ENCODE measurements at places on chromosomes 1 and 21. TPM values are rescaled to one million over a fixed set of nuclear protein-coding genes. Genes with fewer than 3 reads are reported as not detected.

GRCh38 chr1:196144588-196144987 is 463.7 kb downstream of the KCNT2 start:
- DNase-seq, result no peak

- DNase-seq, result no peak
Measured at GRCh38 chr1:45635211-45635610, 11.4 kb upstream of the CCDC17 start.

DNA sequence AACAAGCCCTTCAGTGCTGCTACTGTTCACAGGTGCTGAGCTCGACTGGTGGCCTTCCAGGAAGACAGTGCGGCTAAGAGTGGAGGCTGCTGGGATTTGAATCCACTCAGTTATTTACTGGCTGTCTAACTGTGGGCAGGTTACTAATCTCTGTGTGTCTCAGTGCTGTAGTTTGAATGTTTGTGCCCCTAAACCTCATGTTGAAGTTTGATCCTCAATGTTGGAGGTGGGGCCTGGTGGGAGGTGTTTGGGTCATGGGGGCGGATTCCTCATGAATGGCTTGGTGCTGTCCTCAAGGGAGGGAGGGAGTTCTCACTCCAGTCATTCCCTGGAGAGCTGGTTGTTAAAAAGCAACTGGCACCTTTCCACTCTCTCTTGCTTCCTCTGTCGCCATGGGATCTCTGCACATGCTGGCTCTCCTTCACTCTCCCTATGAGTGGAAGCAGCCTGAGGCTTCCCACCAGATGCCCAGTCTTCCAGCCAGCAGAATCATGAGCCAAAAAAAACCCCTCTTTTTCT is 334.8 kb downstream of the RPS6KC1 start:
- no peak for DNase-seq

GRCh38 chr1:94836891-94837290 is 16.7 kb downstream of the SLC44A3 start:
- no peak for DNase-seq

DNA sequence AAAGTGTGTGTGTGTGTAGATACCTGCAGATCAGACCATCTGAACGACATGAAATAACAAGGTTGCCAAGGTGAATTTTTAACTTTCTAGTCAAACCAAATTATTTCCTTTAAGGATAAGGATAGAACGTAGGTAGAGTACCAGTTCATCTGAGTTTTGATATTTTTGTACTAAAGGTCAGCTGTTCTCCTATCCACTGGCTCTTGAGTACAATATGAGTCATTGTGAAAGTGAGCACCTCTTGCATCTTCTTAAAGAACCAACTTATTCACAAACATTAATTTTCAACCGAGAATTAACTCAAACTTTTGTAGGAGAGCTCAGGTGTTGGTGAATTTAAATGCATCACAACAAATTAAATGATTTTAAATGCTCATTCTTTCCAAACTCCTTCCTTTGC is 71.5 kb downstream of the IFI44 start:
- no peak for DNase-seq

DNA sequence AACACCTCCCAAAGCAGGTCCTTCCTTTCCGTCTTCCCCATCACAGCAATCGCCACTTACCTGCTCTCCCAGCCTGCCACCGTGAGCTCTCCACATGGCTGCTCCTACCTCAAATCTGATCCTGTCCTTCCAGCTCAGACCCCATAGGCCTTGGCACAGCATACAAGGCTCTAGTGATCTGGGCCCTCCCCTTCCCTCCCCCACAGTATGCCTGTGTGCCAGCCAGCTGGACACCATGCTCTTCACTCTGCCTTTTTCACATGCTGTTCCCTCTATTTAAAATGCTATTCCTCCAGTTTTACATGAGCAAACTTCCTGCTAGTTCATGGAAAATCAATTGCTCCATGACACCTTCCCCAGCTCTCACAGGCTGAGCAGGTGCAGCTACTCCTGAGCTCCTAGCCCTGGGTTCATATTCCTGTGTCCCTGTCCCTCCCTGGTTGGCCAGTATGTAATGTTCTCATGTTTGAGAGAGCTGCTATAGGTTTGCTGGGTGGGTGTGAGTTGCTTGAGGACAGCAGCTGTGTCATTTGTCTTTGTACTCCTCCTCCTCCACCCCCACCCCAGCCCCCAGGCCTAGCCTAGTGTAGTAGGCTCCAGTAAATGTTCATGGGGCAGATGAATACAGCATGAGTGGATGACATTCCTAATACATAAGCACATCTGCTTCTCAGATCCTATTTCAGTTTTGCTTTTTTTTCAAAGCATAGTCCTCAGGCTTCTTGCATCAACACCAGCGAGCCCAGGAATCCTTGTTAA is 6.3 kb upstream of the TNNT2 start:
- peak; percentile 92 for DNase-seq

- no peak for DNase-seq
Measured at GRCh38 chr1:24920533-24920925, 9.5 kb downstream of the RUNX3 start.

GRCh38 chr1:109509176-109510134 is at the start of gene AMIGO1:
Gene AMIGO1, minus strand, starts transcription at chr1:109509727. Its CDS starts 815 bp downstream, at chr1:109508912.
- no peak for DNase-seq

DNA sequence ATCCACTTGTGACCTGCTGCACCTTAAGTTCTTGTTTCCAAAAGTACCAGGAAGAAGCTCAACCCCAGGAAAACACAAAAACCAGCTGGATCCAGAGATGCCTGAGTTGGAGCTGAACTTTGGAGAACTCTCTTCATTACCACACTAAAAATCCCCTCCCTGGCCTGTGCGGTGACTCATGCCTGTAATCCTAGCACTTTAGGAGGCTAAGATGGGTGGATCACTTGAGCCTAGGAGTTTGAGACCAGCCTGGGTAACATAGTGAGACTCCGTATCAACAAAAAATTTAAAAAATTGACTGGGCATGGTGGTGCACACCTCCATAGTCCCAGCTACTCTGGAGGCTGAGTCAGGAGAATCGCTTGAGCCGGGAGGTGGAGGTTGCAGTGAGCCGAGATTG is 6.2 kb downstream of the MAP1LC3C start:
- peak; percentile 21 for DNase-seq

- DNase-seq, result no peak
Measured at GRCh38 chr21:28543975-28544374, 448.7 kb downstream of the LTN1 start.

DNA sequence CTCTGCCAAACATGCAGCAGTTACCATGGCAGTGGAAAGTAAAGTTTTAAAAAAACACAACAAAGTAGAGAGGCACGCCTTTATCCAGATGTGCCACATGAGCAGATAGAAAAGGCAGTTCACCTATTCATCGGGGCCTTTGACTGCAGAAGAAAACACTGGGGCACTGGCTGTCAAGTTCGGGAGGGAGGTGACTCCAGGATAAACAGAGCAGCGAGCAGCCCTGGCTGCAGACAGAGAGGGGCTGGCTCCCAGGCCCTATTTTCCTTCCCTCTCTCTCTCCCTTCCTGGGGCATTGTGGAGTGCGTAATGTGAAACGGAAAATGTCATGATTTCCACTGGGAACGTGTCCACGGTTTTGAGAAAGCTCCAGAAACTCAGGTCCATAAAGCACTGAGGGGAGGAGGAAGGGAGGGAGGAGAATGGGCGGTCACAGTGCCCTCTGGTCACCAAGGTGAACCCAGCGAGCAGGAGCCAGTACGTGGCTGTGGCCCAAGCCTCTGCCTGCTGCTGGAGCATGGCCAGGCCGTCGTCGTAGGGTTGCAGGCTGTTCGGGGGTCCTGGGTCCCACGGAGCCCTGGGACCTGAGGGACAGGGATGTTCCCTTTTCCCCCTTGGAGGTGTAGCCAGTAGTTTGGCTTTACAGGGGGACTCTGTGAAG is 114.7 kb upstream of the IRF2BP2 start:
- DNase-seq, result no peak

GRCh38 chr1:69671363-69672010 is 103.8 kb downstream of the LRRC7 start:
- DNase-seq, result peak; percentile 70

GRCh38 chr1:218426343-218426657 is 81.2 kb downstream of the TGFB2 start:
- DNase-seq, result peak; percentile 56

- peak; percentile 18 for DNase-seq
Measured at GRCh38 chr1:62726011-62726442, 37.8 kb upstream of the DOCK7 start.

GRCh38 chr1:58782178-58783089 is 1.4 kb downstream of the JUN start:
- peak; percentile 20 for DNase-seq

- no peak for DNase-seq
Measured at GRCh38 chr21:38833117-38833516, 27.4 kb downstream of the ETS2 start.

- no peak for DNase-seq
Measured at GRCh38 chr1:60569189-60569588, 495.6 kb upstream of the C1orf87 start.

GRCh38 chr1:204624631-204625216 is 60.8 kb downstream of the LRRN2 start:
- DNase-seq, result no peak

DNA sequence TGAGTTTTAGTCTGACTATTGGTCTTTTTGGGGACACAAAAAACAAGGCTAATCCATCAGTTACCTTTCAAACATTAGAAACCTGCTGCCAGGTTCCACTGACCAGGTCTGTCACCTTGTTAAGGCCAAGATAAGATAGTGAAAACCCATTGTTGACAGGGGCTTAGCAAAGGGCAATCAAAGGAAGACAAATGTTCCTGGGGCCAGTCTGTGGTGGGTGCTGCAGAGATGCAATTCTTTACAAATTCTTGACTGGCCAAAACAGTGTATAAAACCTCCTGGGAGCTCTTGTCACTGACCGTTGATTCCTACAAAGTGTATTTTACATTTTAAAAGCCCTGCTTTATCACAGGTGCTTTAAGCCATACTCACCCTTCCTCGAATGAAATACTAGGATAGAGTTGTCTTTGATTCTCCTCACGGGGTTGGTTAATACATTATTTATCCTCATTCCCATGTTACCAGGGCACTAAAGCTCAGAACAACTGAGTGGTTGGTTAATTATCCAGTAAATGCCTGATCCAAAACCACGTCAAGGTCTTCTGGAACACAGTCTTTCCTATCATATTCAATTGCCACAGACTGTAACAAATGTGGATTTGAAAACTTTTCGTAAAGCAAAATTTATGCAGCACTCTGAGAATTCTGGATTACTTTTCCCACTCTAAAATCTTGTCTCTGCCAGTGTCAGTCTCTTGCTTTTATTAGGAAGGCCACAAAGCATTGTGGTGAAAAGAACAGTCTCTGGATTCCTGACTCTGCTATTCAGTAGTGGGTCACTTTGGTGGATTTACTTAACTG is 77.2 kb downstream of the NRIP1 start:
- no peak for DNase-seq

DNA sequence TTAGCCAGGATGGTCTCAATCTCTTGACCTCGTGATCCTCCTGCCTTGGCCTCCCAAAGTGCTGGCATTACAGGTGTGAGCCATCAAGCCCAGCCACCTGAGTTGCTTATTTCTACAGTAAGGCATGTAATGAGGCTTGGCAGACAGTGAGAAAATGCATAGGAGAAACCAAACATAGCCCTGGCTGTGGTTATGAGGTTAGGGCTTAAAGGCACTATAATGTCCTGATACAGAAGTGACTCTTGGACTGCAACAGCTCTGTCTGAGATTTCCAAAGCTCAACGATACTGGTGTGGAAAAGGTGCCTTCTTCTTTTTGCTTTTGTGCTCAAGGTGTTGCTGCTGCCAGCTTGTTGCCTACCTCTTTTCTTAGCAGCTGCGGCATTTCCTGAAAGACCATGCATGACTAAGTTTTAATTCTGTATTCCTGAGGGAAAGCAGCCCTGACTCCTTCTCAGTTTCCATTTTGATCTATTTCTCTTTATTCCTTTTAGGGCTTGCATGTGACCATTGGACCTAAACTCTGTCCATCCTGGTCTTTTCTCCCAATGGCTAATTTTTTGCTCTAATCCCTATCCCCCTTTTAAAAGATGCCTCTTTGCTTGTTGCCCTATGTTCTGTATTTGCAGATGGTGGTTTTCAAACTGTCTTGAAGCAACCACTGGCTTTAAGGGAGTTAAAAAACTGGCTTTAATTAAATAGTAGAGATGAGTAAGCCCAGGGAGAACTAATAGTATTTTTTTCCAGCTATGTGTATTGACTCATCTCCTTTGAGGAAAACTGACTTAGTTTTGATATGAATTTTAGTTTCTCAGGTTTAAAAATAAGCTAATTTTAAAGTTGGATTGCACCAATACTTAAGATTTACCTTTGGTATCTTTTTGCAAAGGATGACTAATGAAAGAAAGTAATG is 70.3 kb downstream of the KIF1B start:
- peak; percentile 48 for DNase-seq

DNA sequence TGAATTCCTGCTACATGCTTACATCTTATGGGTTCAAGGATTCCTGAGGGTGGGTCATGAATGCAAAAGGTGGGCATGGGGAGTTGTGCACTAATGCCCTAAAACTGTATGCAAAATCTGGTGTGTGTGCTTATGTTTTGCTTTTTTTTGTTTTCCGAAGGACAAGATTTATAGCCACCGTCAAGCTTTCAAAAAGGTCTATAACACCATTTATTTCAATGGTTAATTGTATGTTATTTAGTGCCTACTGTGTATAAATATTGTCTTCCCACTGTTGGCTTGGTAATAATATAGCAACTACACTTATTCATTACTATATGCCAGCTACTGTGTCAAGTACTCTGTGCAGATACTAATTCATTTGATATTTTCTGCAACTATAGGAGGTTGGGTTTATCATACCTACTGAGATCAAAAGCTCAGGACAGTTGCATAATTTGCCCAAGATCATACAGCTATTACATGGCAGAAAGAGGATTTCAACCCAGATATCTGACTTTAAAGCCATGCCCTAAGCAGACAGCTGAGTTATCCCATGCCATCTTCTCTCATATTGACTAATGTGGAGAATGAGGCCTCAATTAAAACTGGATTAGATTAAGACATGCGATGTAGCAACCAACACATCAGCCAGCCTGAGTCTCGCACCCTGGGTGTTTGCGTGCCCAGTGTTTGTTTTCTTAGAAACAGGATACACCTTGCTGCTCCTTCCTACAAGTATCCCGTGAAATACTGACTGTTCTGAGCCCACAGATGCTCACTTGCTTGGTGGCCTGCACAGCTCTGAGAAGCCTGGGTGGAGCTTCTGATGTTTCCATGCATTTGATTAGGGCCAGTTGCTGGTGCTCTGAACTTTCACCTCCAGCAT is 34.6 kb downstream of the GADD45A start:
- DNase-seq, result no peak

- peak; percentile 74 for DNase-seq
Measured at GRCh38 chr1:8169364-8170058, 143.4 kb upstream of the ERRFI1 start.

DNA sequence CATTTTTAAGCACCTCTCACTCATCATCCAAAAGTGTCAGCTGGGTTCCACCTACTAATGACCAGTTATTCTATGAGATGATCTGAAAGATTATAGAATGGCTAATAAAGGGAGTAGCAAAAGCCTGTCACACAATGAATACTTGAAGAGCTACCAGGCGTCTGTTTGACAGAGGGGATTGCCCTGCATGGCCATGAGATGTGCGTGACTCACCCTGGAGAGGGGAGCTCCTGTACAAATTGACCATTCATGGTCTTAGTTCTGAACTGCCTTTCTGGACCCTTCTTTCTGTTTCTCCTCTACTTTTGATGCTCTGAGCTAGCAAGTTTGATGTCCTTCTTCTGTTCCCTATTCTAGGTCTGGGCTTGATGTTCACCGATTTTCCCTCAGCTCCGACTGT is 85.2 kb upstream of the ABCD3 start:
- peak; percentile 56 for DNase-seq

GRCh38 chr1:46053734-46054133 is 78.7 kb downstream of the PIK3R3 start:
- DNase-seq, result no peak

The MR1 gene
- total RNA-seq, result 1.2 TPM

The ARHGAP29 gene
- total RNA-seq, result 17.6 TPM

The LDLRAD2 gene
- total RNA-seq, result 0.14 TPM

The GPR52 gene
- 0.55 TPM for total RNA-seq

The KCNA3 gene
- total RNA-seq, result 0.09 TPM

The DPH5 gene
- 25.2 TPM for total RNA-seq

The CBR1 gene
- 21.3 TPM for total RNA-seq

The AIRE gene
- total RNA-seq, result not detected

Measured in astrocyte (in vitro differentiated cells and primary cell).